ENCODE measurements at places on chromosomes 2 and 18.

DNA sequence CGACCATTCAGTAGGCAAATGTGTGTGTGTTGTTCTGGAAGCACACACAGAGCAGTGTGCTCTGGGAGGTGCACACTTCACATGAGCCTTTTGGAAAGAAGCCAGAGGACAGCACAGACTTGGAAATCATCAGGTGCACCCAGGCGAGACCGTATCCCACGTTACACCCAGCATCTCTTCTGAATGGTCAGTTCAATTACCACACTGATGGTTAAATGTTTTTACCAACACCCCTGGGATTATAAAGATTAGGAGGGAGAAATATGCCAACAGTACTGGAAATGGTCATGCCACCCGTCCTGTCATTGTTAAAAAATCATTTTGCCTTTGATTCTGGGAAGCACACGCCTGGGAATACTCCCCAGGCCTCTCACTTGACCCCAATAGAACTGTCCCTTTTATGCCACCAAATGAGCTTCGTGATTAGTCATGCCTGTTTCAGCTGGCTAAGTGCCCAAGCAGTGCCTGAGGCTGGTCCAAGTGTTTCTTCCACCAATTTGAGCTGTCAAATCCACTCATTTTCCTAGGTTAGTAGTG, 183.7 kb downstream of the NRP2 start:
- DNase-seq: no peak

DNA sequence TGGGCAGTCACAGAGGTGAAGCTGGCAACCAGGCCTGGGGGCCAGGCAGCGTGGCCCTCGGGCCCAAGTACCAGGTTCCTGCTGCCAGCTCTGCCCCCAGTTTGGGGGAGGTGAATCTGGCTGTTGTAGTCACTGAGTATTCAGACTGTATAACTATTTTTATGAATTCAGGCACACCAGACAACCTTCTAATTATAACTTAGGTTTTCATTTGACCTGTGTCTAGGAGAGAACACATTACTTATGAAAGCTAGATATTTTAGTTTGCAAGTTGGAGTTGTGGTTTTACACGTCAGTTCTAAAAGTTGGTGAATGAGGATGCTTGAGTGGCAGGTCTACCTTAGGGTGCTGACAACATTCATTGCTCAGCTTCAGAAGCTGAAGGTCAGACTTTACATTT, 71.7 kb downstream of the LIMS1 start:
- no peak for DNase-seq

GRCh38 chr2:85255813-85256594, 71.8 kb downstream of the TGOLN2 start:
- DNase-seq: no peak

GRCh38 chr18:9984080-9984479, 70.3 kb downstream of the VAPA start:
- no peak for DNase-seq

- DNase-seq: no peak
These were observed 231.3 kb downstream of the ALPK2 start for GRCh38 chr18:58397385-58398132.

DNA sequence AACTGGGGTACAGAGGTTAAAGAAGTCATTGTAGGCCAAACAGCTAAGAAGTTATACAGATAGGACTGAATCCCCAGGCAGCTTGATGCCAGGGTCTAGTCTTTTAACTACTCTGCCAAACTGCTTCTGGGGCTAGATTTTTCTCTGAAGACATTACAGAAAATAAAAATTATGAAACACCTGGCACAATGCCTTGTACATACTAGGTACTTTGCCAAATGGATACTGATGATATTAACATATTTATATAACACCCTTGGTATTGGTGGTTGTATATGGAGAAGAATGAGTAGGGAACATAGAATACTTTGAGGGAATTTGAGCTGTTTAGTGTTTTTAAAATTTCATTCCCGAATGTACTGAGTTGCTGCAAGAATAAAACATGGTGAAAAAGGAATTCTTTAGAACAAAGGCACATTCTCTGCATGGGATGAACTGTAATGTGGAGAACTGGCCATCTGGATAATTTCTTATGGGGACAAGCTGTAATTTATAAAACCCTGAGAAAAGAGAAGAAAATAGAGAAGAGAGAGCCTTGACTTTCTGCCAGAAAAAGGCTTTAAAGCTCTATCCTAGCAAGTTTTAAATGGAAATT, 210.9 kb upstream of the TMEM200C start:
- DNase-seq: no peak

DNA sequence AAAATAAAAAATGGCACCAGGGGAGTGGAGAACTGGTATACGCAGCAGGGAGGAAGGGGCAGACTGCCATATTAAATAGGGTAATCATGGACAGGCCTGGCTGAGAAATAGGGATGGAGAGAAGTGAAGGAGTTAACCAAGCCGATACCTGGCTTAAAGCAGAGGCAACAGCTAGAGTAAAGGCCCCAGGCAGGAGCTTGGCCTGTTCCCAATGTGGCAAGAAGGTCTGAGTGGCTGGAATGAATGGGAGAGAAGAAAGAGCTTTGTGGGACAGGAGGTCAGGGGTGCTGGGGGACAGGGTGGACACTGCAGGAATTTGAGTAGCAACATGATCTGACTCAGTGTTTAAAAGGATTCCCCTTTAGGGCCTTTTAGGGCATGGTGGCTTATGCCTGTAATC, 15.9 kb upstream of the AGFG1 start:
- DNase-seq: no peak

- no peak for DNase-seq
These were observed 67.4 kb downstream of the BIN1 start for GRCh38 chr2:127039387-127040031.

DNA sequence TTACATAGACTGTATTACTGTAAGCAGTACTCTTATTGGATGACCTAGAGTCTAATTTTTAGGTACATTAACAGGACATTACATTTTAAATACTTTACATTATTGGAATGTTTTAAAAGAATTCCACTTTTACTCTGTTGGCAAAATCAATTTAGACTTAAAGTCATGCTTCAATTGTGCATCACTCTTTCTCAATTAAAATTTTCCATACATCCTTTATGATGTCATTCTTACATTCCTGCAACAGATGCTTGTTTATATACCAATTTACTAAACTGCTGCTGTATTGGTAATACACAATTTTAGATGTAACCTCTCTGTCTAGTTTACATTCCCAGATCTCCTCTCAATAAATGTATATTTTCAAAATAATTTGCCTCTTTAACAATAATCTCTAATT, 440.1 kb downstream of the ZEB2 start:
- DNase-seq: no peak

GRCh38 chr18:79528316-79528695, 132.6 kb downstream of the NFATC1 start:
- no peak for DNase-seq

GRCh38 chr2:70145851-70146739, 44.7 kb downstream of the C2orf42 start:
- no peak for DNase-seq

DNA sequence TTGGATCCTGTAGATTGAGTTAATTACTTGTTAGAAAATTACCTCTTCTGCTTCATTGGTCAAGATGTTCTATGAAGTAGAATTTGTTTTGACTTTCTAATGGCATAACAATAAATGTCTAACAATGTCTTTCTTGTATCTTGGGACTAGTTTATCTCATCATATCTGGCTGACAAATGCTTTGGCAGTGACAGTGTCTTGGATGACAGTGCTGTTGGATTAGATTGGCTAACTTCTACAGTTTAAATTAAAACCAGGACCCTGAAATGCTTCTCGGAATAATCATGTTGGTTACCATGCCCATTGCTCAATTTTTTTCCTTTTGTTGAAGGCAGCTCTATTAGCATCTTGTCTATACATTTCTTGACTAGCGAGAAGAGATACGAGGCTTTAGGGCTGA, 176.9 kb downstream of the PARD3B start:
- no peak for DNase-seq

- no peak for DNase-seq
These were observed 16.7 kb upstream of the MRO start for GRCh38 chr18:50836521-50836957.

DNA sequence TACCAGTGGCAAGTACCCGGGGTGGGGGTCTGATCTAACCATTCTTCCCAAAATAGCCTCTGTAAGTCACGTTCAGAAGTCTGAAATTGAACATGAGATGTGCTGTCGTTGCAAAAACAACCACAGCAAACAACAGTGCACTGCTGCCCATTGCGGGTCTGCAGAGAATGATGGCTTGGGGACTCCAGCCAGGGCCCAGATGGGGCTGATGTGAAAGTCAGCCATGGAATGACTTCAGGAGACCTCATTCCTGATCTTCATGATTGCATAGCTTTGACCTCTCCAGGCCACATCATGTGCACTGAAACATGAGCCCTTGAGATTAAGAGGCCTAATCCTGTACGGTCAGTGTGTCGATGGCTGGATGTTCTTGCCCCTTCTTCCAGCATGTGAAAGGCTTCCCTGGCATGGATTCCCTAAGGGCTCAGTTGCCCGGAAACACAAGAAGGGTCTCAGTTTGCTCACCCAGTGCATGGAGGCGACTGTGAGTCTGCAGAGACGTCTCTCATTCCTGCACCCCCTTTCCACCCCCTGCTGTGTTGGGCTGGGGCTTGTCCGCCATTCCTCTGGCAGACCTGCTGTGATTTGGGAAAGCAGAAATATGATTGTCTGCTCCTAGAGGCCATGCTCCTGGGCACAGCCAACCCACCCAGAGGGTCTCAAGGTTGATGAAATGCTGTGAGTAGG, 191.6 kb downstream of the SEPTIN10 start:
- no peak for DNase-seq

DNA sequence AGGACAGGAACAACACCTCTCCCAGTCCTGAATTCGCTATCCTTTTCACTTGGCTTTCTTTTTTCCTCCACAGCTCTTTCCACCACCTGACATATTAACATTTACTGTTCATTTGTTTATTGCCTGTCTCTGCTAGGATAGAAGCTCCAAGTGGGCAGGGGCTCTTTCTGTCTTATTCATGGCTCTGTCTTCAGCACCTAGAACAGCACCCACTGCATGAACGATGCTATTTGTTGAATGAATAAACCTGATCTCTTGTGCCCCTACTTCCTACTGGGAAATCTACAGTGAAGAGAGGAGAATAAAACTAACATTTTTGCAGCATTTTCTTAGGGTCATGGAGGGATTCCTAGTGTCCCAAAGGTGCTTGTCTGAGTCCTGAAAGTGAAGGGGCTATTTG, 24.4 kb upstream of the GAREM2 start:
- no peak for DNase-seq

GRCh38 chr18:35441857-35442595, 55.7 kb downstream of the INO80C start:
- DNase-seq: no peak

- no peak for DNase-seq
These were observed 38.6 kb downstream of the STON1 start for GRCh38 chr2:48568547-48568946.

GRCh38 chr2:39264733-39265132, 21.0 kb upstream of the CDKL4 start:
- no peak for DNase-seq

DNA sequence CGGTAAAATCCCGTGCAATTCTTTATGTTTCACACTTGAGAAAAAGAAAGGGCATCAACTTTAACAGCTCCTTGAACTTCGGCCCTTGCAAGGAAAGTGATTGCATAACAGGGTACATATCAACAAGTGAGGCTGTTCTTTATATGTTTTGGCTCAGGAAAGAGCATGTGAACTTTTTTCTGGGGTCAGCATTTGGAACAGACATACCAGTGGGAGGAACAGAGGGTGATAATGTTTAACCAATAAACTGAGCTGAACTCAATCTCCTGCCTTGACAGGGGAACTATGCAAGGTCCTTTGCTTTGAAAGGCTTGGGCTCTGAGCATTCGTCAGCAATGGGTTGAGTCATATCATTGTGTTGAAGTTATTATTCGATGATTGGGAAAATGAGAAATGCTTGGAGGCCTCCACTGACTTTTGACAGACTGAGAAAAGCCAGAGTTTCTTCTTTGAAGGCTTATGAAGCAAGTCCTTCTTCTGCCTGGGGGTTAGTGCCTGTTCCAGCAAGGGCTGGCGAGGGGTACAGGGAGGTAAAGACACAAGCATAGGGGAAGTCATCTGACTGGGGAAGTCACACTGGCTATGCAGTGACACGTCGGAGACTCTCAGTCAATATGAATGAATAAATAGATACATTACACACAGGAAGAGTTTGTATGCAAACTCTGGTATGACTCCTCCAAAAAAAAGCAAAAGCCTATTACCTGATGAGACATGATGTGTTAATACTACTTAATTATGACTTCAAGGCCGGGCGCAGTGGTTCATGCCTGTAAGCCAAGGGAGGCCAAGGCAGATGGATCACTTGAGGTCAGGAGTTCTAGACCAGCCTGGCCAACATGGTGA, 57.2 kb downstream of the CYB5A start:
- DNase-seq: no peak

- no peak for DNase-seq
These were observed 631.5 kb upstream of the KLHL29 start for GRCh38 chr2:22753476-22753875.

GRCh38 chr2:112579241-112579640, 5.2 kb upstream of the CHCHD5 start:
- no peak for DNase-seq

DNA sequence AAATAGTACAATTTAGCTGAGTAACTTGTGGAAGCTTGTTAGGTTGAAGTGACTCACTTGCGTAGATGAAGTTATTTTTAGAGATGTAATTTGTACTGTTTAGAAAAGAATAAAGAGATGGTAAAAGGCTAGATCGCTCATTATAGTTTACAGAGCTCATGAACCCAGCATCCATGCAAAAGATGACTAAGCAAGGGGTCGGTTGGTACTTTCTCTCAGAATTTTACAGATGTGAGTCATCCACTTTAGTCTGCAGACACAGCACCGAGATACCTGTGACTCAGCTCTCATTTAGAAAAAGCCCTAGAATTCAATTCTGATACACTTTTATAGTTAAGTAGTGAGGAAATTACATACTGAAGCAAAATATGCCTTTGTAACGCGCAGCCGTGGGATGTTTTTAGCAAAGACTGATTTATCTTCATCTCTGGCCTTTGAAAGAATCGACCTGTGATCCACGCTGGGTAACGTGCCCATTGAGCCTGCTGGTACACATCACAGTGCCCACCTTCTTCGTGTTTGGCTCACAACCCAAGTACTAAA, 116.5 kb upstream of the FOSL2 start:
- DNase-seq: no peak

GRCh38 chr2:42933824-42934254, 141.5 kb upstream of the HAAO start:
- DNase-seq: no peak

DNA sequence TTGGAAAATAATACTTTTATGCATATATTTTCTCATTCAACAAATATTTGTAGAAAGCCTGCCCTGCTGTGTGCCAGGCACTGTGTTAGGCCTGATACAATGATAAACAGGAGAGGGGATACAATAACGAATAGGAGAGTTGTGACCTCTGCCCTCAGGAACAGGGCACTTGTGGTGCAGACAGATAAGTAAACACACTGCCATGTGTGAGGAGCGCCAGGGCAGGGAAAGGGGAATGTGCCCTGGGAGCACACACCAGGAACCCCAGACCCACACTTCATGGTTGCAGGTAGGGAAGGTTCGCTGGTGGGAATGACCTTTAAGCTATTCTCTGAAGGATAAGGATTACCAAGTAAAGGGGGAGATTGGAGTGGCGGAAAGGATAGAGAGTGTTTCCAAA, 42.2 kb upstream of the DSC1 start:
- no peak for DNase-seq

- DNase-seq: no peak
These were observed 62.2 kb upstream of the L3MBTL4 start for GRCh38 chr18:6476880-6477279.
